Progenitor cell of endocrine pancreas (in vitro differentiated cells): ENCODE measurements at places on chromosomes 1 and 21. TPM values are rescaled to one million over a fixed set of nuclear protein-coding genes. Genes with fewer than 3 reads are reported as not detected.

GRCh38 chr1:224300346-224300745, 29.6 kb downstream of the NVL start:
- no peaks in the 10 kb centered on the region for H3K27me3 ChIP-seq
- no peaks in the 10 kb centered on the region for H3K4me1 ChIP-seq
- peaks cover 21% of the 10 kb centered on the region for H3K36me3 ChIP-seq
- no peak overlapping the region for H3K4me3 ChIP-seq
- no peak for DNase-seq

LMNA gene
- total RNA-seq = 83.5 and 92.7 TPM in 2 replicates

DNA sequence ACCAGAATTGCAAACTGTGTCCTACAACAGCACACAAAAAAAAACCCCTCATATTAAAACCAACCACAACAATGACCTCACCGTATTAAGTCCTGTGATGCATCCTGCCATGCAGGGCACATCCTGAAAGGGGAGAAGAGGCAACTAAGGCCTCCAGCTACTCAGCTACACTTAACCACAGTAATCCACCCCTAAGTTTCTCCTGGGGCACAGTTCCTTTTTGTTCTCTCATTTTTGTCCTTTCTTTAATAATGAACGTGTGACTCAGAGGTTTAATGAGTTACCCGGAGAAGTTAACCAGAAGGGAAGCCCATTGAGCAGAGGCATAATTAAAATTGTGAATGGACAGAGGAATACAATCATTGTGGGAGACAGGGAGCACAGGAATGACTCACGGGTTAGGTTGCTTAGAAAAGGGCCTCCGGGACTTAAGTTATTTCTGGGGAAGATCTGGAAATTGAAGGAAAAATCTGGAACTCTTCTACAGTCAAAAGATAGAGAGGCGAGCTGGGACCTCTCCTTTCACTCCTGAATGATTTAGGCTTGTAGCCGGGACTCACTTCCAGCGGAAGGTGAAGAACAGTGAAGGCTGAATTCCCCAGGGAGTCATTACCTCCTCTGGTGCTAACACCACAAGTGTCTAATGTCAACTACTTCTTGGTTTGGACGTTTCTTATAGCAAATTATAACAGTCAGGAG, 36.9 kb upstream of the HIVEP3 start:
- H3K4me1 ChIP-seq = peaks cover 7% of the 10 kb centered on the region
- H3K27ac ChIP-seq = no peak overlapping the region
- peaks cover 3% of the 10 kb centered on the region for H3K27me3 ChIP-seq

DNA sequence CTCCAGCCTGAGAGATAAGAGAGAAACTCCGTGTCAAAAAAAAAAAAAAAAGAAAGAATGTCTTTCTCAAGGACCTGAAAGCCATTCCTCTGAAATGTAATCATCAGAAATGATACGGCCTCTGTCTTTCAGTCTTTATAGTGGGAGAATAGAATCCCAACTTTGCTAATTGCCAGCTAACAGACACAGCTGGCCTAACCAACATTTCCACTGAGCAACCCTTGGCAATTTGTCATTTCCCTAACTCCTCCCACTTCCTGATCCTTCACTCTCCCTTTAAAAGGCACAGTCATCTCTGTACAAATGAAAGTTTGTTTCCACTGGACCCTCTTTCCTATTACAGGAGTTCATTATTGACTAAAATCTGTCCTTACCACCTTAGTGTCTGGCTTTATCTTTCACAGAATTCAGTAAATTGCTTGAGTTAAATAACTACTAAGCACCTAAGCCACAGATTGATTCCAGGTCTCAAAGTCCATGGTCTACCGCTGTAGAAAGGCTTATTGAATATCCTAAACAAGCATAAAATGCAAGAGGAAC, 4.3 kb upstream of the CBR1 start:
- peaks cover 3% of the 10 kb centered on the region for H3K4me1 ChIP-seq
- peaks cover 4% of the 10 kb centered on the region for H3K36me3 ChIP-seq
- H3K27me3 ChIP-seq = peaks cover 3% of the 10 kb centered on the region
- H3K4me3 ChIP-seq = no peak overlapping the region

DNA sequence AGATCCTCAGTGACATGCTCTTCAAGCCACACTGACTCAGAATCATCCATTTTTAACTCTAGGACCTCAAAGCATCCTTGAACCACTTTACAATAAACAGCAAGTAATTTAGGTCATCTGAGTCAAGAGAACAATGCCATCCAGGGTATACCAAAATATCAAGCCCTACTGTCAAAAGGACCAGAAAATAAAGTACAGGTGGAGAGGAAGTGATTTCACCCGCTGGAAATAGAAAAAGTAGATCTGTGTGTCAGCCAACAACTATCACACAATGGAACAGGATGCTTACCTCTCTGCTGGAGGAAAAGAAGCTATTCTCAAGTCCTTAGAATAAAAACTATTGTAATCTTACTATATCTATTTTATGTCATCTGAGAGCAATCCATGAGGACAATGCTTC, 37.0 kb downstream of the RERE start:
- H3K27me3 ChIP-seq = no peaks in the 10 kb centered on the region
- peaks cover 21% of the 10 kb centered on the region for H3K4me1 ChIP-seq
- H3K4me3 ChIP-seq = no peak overlapping the region
- H3K27ac ChIP-seq = no peak overlapping the region
- no peak for DNase-seq

DNA sequence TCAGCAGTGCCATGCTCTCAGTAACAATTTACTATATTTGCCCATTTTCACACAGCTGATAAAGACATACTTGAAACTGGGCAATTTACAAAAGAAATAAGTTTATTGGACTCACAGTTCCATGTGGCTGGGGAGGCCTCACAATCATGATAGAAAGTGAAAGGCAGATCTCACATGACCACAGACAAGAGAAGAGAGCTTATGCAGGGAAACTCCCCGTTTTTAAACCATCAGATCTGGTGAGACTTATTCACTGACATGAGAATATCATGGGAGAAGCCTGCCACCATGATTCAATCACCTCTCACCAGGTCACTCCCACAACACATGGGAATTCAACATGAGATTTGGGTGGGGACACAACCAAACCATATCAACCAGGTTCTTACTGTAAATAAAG, 112.1 kb upstream of the C1orf87 start:
- H3K36me3 ChIP-seq = peaks cover 1% of the 10 kb centered on the region
- no peaks in the 10 kb centered on the region for H3K4me1 ChIP-seq
- H3K27ac ChIP-seq = no peak overlapping the region
- DNase-seq = no peak
- H3K27me3 ChIP-seq = no peaks in the 10 kb centered on the region
- no peak overlapping the region for H3K4me3 ChIP-seq
